ENCODE measurements at places on chromosomes 5 and 9. TPM values are rescaled to one million over a fixed set of nuclear protein-coding genes. Genes with fewer than 3 reads are reported as not detected.

CDH12 gene
- total RNA-seq: not detected

GRCh38 chr9:88933607-88934379 is 57.5 kb upstream of the S1PR3 start:
- H3K4me3 ChIP-seq: no peak overlapping the region
- no peaks in the 10 kb centered on the region for H3K36me3 ChIP-seq
- no peaks in the 10 kb centered on the region for H3K27me3 ChIP-seq
- no peaks in the 10 kb centered on the region for H3K4me1 ChIP-seq
- DNase-seq: no peak

DNA sequence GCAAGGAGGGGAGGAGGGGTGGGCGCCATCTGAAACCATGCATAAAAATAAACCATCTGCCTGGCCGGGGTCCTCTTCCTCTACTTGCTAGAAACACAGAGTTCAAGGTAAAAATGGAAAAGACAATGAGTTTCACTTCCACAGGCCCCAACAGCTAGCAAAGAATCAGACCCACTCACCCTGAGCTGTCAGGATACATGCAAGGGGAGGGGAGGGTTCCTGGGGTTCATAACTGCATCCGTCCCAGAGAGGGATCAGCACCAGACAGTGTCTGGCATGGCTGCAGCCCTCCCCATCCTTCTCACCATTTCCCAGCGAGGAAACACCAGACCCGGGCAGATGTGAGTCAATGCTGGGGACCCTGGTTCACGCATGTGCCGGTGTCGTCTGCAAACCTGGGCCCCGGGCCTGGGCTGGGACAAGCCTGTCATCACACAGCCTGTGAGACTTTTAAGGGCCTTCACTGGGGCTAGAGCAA is 55.4 kb downstream of the SEMA4D start:
- H3K27me3 ChIP-seq: no peaks in the 10 kb centered on the region
- peak overlapping the region; percentile 72 for H3K27ac ChIP-seq
- DNase-seq: no peak
- no peak overlapping the region for H3K4me3 ChIP-seq

GRCh38 chr5:68884144-68884754 is 209.6 kb upstream of the SLC30A5 start:
- H3K4me3 ChIP-seq: peak overlapping the region; percentile 13
- H3K27ac ChIP-seq: no peak overlapping the region
- peaks cover 10% of the 10 kb centered on the region for H3K4me1 ChIP-seq
- H3K27me3 ChIP-seq: no peaks in the 10 kb centered on the region
- H3K36me3 ChIP-seq: no peaks in the 10 kb centered on the region

NMUR2 gene
- not detected for total RNA-seq

GRCh38 chr5:140181002-140181483 is 6.1 kb downstream of the CYSTM1 start:
- H3K27me3 ChIP-seq: no peaks in the 10 kb centered on the region
- H3K27ac ChIP-seq: no peak overlapping the region
- H3K4me3 ChIP-seq: no peak overlapping the region
- peaks cover under 1% of the 10 kb centered on the region for H3K4me1 ChIP-seq
- H3K36me3 ChIP-seq: no peaks in the 10 kb centered on the region

DNA sequence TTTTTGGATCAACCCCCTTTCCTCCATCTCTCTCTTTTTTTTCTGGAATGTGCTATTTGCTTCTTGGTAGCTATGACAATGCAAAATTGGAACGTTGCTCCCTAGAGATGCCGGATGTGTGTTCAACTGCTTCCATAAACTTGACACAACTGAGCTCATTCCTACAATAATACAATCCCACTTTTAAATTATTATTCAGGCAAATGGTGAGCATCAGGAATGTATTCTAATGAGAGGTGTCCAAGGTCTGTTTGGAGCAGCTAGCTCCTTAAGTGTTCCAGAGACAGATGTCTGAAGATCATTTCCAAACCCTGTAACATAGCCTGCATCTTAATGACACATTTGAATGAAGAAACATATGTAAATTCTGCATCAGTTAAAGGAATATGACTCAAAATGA is 518.4 kb downstream of the TAF11L14 start:
- no peak overlapping the region for H3K4me3 ChIP-seq
- H3K4me1 ChIP-seq: no peaks in the 10 kb centered on the region
- H3K27ac ChIP-seq: no peak overlapping the region
- no peaks in the 10 kb centered on the region for H3K36me3 ChIP-seq
- no peak for DNase-seq
- H3K27me3 ChIP-seq: no peaks in the 10 kb centered on the region

DNA sequence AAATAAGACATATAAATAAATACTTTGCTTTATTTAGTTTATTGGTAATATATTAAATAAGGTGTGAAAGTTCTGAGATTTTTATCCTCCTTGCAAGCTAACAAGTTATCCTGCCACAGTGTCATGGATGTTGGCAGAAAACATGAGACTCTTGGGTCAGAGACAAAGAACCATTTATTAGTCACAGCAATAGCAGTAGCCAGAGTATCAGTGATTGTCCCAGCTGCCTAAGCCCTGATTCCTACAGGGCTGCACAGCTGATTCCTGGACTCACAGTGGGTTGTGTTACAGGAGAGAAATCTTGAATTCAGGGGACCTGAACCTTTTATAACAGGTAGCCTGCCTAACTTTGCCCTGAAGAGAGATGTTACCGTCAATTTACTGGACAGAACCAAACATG is 304.5 kb upstream of the ZNF608 start:
- no peak for DNase-seq
- no peaks in the 10 kb centered on the region for H3K27me3 ChIP-seq
- H3K4me1 ChIP-seq: no peaks in the 10 kb centered on the region
- no peaks in the 10 kb centered on the region for H3K36me3 ChIP-seq
- no peak overlapping the region for H3K4me3 ChIP-seq
- no peak overlapping the region for H3K27ac ChIP-seq

- no peaks in the 10 kb centered on the region for H3K36me3 ChIP-seq
- H3K27ac ChIP-seq: no peak overlapping the region
- no peak for DNase-seq
- H3K4me1 ChIP-seq: no peaks in the 10 kb centered on the region
Observed at GRCh38 chr5:53425687-53426511, 54.5 kb upstream of the FST start.

IFNA2 gene
- not detected for total RNA-seq

PCDHGB6 gene
- total RNA-seq: 0.44 TPM

DNA sequence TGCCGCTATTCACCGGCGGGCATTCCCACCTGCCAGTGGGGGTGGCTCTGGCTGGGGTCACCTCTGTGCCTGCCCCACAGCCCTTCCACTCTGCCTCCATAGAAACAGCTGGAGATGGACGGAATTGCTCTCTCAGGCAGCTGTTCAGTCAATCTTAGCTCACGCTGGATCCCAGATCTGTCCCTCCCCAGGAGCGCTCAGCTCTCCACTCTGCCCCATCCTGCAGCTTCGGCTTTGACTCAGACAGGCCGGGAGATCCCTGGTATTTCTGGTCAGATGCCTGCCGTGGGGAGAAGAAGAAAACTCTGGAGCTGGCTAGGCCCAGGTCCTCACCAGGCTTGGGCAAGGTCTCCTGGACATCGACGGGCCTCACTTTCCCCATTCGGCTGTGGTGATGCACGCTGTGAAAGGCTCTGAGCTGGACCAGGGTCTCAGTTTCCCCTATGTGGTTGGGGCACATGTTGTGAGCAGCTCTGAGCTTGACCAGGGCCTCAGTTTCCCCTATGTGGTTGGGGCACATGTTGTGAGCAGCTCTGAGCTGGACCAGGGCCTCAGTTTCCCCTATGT is 7.6 kb upstream of the SLC9A3 start:
- no peak overlapping the region for H3K4me3 ChIP-seq
- peaks cover 7% of the 10 kb centered on the region for H3K4me1 ChIP-seq
- H3K27me3 ChIP-seq: no peaks in the 10 kb centered on the region

NFIB gene
- not detected for total RNA-seq

NDST1 gene
- total RNA-seq: 1.2 TPM

GRCh38 chr5:136109453-136110135 is 23.1 kb upstream of the SMAD5 start:
- DNase-seq: no peak
- no peak overlapping the region for H3K27ac ChIP-seq
- H3K27me3 ChIP-seq: no peaks in the 10 kb centered on the region
- H3K4me1 ChIP-seq: no peaks in the 10 kb centered on the region
- no peak overlapping the region for H3K4me3 ChIP-seq
- no peaks in the 10 kb centered on the region for H3K36me3 ChIP-seq

GRCh38 chr5:178403351-178403750 is 170.7 kb upstream of the PHYKPL start:
- no peaks in the 10 kb centered on the region for H3K4me1 ChIP-seq
- no peaks in the 10 kb centered on the region for H3K27me3 ChIP-seq
- H3K36me3 ChIP-seq: no peaks in the 10 kb centered on the region
- no peak for DNase-seq
- H3K4me3 ChIP-seq: no peak overlapping the region
- H3K27ac ChIP-seq: no peak overlapping the region

SPINK7 gene
- not detected for total RNA-seq

SGCD gene
- not detected for total RNA-seq
